ENCODE measurements at places on chromosomes 7 and 10.

- DNase-seq: no peak
These were observed 504.1 kb downstream of the SDK1 start for GRCh38 chr7:3805151-3805550.

DNA sequence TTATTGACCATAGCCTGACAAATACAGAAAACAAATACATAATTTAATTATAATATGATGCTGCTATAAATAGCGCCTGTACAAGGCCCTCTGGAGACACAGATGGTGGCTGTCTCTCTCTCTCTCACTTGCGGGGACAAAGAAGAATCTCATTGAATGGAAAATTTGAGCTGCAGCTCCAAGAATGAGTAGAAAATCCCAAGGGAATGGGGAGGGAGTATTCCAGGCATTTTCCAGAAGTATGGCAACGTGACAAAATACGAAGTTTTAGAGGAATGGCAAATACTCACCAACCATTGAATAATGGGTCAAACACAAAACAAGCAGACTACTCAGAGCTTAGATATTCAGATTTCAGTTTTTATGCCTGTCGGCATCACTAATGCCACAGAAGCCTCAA, 179.9 kb downstream of the NRP1 start:
- DNase-seq: no peak

GRCh38 chr7:151796091-151796870, 80.6 kb downstream of the PRKAG2 start:
- no peak for DNase-seq

DNA sequence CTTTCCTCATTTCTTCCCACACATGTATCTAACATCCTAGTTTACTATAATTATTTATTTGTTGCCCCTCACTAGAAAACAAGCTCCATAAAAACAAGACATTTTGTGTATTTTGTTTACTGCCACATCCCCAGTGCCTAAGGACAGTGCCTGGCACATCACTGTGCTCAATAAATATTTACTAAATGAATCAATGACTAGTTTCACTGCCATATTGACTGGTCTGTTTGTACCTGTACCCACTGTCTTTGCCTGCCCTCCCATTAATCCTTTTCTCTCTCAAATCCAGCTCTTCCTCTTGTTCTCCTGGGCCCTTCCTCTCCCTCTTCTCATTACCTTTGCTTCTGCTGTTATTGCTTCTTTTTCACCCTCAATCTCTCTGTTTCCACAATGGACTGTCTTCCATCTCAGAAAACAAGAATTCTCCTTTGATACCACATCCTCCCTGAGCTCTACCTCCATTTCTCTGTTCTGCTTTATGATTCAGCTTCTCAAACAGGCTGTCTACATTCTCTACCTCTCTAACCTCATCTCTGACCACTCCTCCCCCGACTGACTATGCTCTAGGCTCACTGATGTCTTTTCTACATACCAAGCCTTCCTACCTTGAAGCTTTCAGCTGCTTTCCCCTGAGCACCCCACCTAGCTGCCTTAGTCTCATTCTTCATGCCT, 8.3 kb upstream of the FAM133B start:
- no peak for DNase-seq

DNA sequence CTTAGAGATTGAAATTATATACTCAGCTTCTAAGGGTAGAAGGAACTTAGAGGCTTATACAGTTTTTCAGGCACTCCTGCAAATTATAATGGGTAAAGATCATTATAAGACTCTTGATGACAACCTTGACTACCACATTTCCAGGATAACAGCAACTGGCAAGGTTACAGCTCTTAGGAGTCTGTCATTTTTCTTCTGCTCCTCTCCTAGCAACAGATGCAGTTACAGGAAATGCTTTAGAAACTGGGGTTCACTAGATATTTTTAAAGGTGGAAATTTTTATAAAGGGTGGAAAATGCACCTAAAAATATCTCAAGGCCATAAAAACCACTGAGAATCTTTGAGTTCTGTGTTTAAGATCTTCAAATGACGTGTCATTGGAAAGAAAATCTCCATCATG, 185.8 kb downstream of the RELN start:
- DNase-seq: no peak

DNA sequence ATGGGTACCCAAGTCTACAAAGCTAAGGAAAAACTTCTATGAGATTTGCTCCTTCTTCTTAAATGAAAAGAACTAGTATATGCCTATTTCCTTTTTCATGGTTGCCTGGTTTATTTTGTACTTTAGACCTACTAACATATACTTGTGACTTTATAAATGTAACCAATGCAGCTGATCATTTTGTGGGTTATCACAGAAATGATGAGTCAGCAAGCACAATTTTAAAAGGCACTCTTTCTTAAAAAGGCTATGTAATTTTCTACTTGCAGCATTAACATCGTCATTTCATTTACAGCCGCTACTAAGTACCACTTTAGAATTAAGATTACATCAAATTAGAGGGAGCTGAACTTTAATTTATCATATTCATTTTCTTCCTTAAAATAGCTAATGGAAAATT, 13.6 kb downstream of the NEBL start:
- DNase-seq: no peak

GRCh38 chr7:96899108-96899507, 106.2 kb upstream of the DLX6 start:
- DNase-seq: no peak

- no peak for DNase-seq
These were observed 43.8 kb downstream of the CYTH3 start for GRCh38 chr7:6228361-6229229.

DNA sequence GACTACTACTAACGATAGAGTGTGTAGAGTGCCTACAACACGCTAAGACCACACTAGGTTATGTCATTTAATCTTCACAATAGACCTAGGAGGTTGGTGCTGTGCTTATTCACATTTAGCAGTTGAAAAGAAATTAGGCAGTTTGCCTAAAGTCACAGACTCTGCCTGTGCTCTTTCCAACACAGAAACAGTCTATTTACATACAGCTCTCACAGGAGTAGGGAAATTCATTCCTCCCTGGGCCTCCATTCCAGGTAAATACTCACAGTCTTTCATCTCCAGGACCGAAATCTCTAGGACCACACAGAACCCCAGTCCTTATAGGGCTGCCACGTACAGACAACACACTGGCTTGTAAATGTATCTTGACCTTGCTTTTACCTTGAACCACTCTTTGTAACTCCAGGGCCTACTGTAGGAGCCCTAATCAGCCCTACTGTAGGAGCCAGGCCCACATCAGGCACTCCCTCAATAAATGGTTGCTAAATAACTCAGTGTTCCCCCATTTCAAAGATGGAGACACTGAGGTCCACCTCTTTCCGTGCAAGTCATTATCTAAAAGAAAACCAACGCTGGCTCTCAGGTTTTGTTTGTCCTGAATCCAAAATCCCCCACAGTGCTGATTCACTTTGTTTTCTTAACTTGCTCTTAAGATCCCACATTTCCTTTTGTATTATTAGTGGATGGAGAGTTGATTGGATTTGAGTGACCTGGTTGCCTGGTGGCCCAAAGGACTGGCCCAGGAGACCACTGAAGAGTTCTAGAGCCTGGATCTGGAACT, 146.9 kb downstream of the KCNMA1 start:
- no peak for DNase-seq

DNA sequence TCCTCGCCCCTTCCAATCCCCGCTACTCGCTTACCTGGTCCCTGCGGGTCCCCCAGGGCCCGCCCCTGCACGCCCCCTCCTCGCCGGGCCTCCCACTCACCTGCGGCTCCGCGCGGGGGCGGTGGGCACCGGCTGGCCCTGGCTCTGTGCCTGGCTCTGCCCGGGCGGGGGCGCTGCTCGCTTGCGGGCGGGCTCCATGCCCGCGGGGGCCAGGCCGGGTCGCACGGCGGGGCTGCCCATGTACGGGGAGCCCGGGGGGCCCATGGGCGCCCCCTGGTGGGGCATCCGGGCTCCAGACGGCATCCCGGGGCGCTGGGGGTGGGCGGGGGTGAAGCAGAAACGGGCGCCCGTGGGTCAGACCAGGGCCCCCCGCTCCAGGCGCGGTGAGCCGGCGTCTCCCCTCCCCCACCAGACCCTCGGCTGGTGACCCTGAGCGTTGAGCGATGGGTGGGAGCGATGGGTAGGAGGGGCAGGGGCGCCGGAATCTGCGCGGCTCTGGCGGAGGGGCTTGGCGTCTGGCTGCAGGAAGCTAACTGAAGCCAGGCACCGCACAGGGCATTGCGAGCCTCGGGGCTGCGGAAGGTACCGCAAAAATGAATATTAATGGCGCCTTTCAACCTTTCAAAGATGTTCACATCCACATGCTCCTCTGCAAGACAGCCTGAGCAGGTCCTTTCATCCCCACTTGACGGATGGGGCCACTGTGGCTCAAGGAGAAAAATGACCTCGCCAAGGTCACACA, 3.0 kb downstream of the SMARCD3 start:
- no peak for DNase-seq

- DNase-seq: no peak
These were observed 19.8 kb upstream of the ATE1 start for GRCh38 chr10:121947343-121948330.

GRCh38 chr7:97016381-97017191, 8.0 kb downstream of the DLX5 start:
- no peak for DNase-seq

- DNase-seq: no peak
These were observed 135.4 kb upstream of the PHF14 start for GRCh38 chr7:10838228-10838627.

GRCh38 chr10:116097239-116097784, 175.7 kb downstream of the GFRA1 start:
- DNase-seq: no peak

- DNase-seq: no peak
These were observed 122.8 kb downstream of the CUBN start for GRCh38 chr10:17006631-17007417.

DNA sequence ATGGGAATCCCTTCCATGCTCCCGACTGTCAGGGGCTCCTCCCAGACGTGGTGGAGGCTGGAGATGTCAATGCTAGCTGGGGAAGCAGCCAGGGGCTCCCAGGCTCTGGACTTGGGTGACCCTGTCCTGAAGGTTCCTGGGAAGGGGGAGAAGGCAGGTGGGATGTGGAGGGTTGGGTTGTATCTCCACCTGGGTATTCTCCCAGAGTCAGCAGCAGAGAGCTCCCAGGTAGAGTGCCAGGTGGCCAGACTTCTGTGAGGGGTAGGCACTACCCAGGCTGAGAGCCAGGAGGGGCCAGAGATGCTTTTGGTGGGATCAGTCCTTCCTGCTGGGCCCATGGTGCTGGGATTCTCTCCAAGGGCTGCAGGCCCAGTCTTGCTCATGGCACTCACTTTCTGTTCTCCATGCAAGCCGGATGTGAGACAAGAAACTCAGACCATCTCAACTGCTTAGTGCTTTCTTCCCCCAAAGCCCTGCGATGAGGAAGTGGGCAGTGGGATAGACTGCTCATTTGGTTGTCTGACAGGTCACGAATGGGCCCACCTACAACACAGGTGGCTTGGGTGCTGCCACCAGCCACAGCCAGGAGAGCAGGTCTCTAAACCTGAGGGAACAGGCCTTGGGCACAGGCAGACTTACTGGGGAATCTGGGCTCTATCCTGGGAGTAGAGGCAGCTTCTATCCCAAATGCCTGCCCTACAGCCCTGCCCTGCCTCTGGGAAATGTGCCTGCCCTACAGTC, 52.5 kb upstream of the CAMK2B start:
- DNase-seq: no peak

DNA sequence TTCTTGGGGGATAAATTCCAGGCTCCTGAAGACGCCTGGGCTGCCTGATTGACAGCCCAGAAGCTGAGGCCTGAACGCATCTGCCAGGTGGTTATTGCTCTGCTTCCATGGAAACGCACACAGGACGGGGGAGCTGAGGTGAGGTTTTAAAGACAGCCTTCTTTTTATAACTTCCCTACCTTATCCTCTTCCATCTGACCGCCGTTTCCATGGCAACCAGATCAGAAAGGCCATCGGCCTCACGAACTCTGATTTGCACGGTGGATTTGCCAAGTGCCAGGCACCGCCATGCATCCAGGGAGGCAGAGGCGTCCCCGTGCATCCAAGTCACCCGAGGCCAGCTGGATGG, 260.9 kb downstream of the ADARB2 start:
- DNase-seq: no peak

- DNase-seq: no peak
These were observed 580.5 kb downstream of the AUTS2 start for GRCh38 chr7:70178787-70179186.

DNA sequence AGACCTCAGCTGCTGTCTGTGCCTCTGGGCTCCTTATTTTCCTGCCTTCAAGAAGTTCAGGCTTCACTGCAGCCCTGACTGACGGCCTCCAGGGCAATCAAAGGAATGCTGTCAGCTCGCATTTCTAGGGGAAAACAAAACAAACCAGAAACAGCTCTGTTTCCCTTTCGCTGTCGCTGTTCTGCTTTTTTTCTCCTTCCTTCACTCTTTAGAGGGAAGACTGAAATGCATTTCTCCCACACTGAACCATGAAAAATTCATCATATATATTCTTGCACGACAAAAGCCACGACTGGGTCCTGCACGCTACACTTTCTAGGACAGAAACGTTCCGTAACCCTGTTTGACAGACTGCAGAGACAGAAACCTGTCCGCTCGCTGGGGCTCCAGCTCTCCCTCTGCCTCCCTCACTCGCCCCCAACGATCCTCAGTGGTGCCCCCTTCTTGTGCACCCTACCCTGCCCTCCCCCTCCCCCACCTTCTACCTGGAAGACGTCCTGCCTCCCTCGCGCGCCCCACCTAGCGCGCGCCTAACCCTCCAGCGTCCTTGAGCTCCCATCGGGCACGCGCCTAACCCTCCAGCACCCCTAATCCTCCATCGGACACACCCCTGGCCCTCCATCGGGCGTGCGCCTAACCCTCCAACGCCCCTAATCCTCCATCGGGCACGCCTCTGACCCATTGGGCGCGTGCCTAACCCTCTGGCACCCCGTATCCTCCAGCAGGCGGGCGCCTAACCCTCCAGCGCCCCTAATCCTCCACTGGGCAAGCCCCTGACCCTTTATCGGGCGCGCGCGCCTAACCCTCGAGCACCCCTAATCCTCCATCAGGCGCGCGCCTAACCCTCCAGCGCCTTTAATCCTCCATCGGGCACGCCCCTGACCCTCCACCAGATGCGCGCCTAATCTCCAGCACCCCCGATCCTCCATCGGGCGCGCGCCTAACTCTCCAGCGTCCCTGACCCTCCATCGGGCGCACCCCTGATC, 37.1 kb downstream of the SVOPL start:
- DNase-seq: peak; percentile 88

DNA sequence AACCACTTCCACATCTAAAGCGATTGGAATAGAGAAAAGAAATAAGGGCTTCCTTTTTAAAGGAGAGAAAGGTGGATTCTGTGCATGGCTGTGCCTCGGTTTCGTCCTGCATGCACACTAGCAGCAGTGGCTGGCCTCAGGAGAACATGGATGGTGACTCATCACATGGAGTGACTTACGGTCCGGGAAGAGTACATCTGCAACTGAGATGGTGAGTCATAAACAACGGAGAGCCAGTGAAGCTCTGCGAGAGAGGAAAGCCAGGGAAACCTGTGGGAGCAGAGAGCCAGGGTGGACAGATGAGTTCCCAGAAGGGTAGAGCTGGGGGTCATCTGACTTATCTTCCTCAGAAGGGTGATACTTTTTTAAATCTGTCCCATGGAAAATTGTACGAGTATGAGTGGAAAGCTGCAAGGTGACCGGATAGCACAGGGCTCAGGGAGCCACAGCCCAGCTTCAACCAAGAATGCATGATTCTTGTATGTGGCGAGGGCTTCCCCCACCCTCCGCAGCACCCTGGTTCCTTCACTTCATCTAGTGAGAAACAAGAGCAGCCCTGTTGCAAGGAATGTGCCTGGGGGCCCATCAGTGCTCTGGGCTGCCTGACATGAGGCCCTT, 259.1 kb downstream of the KLF6 start:
- no peak for DNase-seq

GRCh38 chr7:92840316-92840715, 3.9 kb upstream of the CDK6 start:
- DNase-seq: no peak

Data from T47D (cell line).